ENCODE measurements at places on chromosomes 7 and 10. TPM values are rescaled to one million over a fixed set of nuclear protein-coding genes. Genes with fewer than 3 reads are reported as not detected.

The CTTNBP2 gene
- 0.82 TPM for polyA plus RNA-seq

DNA sequence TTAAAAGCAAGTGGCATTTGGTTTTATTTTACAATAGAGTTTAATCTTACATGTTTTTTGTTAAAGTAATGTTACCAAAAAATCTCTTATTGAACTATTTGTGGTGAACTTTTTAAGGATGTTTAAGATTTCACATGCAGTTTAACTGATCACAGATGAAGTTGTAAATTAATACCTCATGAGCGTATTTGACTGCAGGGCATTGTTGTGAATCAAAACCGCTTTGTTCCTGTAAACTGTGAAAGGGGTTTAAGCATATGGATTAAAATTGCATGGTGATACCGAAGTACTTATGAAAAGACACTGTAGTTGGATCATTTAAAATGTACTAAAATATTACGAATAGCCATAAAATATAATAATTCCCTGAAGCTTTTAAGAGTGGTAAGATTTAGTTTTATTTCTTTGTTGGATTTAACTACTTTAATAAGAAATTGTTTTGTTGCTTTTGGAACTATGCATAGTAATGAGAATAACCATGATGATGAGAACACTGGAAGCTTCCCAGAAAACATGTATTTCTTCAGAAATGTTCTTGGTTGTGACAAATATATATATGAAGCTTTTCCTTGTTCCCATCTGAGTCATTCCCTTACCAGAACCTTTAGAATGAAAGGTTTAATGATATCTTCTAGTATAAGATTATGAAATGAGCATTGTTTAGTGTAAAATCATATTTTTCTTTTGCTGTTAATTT lies 131.3 kb downstream of the ADK start:
- no peak for DNase-seq

- DNase-seq = no peak
Measured at GRCh38 chr7:29987811-29988317, 1.7 kb downstream of the SCRN1 start.

- no peak for DNase-seq
Measured at GRCh38 chr7:48040944-48041652, 5.8 kb downstream of the C7orf57 start.

DNA sequence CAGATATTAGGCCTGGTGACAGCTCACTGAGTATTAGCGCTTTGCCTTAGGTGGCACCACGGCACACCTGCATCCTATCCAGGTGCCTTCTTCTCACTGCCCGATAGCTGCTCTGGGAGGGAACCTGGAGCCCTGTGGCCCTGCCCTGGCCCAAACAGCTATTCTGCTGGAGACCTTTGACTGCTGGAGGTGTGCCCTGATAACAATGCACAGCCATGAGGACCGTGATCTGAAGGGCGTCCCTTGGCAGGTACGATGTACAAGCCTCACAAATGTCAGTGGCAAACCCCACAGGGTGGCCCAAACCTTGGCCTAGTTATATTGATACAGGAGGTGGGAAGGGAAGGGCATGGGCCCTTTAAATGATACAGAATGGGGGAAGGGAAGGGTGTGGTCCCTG lies 259.5 kb downstream of the GRID1 start:
- DNase-seq = no peak

DNA sequence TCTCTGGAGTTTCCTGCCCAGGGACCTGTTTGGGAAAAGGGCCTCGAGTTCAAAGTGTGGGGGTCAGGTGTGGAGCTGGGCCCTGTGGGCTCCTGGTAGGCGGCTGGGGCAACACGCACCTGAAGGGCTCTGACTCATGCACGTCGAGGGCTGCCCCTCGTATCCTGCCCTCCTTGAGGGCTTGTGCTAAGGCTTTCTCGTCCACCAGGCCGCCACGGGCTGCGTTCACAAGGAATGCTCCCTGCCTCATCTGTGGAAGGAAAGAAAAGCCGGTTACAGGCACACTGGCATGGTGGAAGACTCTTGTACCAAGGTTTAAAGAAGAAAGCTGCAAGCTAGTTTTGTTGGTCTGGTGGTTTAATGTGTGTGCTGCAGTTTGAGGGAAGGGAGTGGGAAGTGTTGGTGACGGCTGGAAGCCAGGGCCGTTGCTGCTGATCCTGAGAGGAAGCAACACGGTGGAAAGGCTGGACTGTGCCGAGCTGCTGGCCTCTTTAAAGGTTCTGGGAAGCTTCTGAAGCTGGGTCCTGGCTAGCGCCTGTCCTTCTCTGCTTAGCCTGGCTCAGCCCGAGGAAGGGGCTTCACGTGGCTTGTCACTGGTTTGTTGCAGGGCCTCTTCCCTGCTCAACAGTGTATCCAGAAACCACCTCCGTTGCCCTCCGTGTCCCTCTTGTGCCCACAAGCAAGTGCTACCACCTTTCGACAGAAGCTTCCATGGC lies 52.0 kb downstream of the ZRANB1 start:
- no peak for DNase-seq

DNA sequence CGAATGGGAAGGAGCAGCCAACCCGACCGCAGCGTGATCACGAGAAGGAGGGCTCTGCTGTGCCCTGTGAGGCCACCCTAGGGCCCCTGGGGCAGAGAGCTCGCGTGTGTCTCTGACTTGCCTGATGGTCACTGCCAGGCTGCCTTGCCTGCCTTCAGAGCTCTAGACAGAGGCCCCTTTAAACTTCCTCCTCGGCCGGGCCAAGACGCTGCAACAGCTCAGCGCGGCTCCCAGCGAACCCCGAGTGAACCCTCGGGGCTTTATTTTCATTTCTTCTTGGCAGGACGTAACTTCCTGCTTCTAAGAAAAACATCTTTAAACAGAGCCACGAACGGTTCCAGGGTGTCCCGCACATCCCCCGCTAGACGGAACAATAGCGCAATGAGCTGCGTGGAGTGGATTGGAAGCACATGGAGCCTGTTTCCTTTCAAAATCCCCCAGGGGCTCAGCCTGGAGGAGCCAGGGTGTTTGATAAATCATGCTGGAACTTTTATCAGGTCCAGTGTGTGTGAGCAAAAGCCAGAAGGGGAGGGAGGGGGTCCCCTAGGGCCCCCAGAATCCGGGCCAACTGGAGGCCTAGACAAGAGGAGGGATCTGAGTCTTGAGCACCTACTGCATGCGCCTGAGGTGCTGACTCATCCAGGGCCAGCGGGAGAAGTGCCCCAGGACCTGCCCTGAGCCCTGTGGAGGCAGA lies 134.1 kb upstream of the GDF10 start:
- DNase-seq = peak; percentile 91

DNA sequence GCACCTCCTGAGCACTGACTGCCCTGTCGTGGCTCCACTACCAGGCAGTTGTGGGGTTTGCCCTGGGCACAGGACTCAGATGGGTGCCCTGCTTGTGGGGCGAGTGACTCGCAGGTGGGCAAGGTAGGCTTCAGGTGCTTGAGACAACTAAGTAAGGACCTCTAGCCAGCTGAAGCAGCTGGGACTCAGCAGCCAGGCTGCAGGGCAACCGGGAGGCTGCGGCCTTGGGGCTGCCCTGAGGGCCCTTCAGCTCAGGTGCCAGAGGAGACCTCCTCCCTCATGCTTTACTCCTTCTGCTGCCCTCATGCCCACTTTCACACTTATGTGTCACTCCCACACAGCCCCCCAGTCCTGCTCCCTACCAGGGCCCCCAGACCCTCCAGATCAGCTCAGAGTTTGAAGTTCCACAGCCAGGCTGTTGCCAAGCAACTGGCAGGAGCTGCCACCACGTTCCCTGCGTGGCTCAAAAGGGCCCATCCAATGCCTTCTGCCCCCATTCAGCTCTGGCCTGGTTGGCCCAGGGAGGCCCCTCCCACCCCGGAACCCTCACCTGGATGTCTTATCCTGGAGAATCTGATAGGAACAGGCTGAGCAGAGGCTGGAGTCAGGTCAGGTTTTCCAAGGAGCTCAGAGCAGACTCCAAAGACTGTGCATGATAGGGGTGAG lies 10.0 kb downstream of the TLX1 start:
- peak; percentile 55 for DNase-seq

DNA sequence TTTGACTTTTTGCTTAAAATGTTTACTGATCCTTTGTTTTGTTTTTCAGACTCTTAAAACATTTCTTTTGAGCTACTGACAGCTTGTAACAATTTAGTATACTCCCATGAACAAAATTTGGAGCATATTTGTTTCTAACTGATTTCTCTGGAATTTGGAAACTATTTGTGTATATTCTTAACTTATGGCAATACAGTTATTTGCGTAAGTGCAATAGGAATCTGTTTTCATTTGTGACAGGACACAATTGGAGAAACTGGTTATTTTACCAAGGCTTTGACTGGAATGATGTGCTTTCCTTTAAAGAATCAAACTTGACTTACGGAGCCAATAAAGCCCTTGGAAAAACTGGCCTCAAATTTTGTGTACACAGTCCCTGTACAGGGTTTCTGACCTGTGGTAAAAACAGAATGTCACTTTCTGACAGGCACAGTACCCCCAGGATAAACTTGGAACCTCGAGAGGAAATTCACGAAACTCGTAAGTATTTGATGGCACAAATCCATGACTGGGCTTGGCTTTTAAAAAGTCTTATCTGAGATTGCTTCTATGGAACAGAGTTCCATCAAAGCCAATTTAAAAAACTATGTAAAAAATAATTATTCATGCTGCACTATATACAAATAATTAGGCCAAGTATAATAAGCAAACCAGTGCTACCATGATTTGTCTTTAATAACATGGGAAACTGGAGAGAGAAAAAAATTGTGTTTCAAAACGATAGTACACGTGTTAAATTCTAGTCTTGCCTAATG lies 70.4 kb downstream of the ST8SIA6 start:
- DNase-seq = no peak

GRCh38 chr10:13053794-13054462 lies 46.0 kb upstream of the OPTN start:
- DNase-seq = no peak

DNA sequence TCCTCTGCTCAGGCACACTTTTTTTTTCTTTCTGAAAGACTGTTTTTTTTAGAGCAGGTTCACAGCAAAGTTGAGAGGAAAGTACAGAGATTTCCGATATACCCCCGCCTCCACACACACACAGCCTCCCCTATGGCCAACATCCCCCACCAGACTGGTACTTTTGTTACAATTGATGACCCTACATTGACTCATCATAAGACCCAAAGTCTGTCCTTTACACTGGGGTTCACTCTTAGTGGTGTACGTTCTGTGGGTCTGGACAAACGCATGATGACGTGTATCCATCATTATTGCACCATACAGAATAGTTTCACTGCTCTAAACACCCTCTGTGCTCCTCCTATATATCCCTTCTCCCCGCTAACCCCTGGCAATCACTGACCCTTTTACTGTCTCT lies 107.7 kb downstream of the RBM20 start:
- no peak for DNase-seq

DNA sequence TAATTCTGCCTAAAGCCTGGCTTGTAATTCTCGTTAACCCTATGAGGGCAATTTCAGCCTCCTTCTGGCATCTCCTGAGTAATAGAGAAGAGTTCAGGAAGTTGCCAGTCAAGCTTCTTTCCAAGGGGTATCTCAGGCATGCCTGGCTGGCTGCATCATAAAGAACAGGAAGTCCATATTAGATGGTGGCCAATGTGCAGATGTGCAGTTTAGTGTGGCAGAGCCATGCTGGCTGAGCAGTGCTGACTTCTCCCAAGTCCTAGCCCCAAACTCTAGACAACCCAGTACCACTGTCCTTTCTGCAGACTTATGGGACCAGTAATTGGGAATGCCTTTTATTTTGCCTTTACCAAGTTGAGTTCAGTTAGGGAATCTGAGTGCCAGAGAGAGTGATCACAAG lies 517.9 kb downstream of the GALNT17 start:
- no peak for DNase-seq

DNA sequence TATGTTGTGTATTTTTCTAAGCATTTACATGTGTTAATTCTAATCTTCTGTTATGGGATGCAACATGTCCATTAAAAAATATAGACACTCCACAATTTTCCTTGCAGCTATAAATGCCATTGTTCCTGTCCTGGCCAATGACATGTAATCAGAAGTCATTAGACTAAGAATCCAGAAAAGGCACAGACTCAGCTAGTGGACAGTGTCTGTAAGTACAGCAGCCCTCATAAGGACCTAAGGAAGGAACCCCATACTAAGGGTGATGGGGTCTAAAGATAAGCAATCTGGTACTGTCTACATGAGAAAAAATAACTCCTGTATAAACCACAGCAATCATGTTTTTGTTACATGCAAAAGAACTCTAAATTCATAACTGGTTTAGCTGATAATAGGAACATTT lies 115.9 kb downstream of the GPR85 start:
- DNase-seq = no peak
